Lower leg skin (tissue), 4 donors: ENCODE measurements at places on chromosomes 11 and 22.

- peak; percentile 68 for DNase-seq
These were observed 33.1 kb downstream of the TPBGL start for GRCh38 chr11:75273411-75274391.

DNA sequence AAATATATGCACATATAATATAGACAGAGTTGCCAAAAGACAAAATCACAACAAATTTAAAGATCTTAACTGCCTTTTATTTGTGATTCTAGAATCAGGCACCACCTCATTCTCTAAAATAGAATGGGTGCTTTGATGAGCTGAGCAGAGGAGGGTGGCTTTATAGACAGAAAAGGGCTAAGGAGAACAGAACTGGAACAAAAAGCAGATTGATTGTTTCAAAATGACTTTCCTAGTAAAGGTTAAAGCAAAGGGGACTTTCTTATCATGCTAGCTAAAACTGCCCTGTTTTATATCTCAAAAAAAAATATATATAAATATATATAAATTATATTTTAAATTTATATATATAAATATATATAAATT lies 287.6 kb downstream of the FAT3 start:
- no peak for DNase-seq

DNA sequence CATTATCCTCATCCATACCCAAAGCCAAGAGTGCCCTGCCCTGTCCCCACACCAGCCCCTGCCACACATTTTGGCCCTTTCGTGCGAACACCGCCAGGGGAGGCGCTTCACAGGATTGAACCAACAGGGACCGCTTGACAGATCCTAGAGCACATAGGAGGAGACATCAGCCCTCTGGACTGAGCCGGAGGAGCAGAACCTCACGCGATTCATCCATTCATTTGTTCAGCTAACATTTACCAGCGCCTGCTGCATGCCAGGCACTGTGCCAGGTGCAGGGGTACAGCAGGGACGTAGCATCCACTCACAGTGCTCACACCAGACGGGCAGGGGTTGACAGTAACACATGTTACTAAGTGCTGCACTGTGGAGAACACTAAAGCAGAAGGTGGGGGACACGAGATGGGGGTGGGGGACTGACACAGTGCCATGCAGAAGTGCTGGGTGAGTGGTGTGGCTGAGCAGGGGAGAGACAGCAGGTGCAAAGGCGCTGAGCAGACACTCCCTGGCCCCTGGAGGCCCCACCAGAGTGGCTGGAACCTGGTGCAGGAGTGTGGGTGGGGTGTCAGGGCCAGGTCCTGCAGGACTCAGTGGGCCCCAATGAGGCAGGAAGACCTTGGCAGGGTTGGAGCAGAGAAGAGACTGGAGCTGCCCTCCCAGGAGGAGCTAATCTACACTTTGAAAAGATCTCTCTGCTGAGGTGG lies 3.4 kb downstream of the GNAZ start:
- DNase-seq, result peak; percentile 81

GRCh38 chr11:42707541-42707940 lies 604.3 kb upstream of the API5 start:
- DNase-seq, result no peak

- DNase-seq, result no peak
These were observed 3.7 kb downstream of the SSTR3 start for GRCh38 chr22:37208401-37209139.

DNA sequence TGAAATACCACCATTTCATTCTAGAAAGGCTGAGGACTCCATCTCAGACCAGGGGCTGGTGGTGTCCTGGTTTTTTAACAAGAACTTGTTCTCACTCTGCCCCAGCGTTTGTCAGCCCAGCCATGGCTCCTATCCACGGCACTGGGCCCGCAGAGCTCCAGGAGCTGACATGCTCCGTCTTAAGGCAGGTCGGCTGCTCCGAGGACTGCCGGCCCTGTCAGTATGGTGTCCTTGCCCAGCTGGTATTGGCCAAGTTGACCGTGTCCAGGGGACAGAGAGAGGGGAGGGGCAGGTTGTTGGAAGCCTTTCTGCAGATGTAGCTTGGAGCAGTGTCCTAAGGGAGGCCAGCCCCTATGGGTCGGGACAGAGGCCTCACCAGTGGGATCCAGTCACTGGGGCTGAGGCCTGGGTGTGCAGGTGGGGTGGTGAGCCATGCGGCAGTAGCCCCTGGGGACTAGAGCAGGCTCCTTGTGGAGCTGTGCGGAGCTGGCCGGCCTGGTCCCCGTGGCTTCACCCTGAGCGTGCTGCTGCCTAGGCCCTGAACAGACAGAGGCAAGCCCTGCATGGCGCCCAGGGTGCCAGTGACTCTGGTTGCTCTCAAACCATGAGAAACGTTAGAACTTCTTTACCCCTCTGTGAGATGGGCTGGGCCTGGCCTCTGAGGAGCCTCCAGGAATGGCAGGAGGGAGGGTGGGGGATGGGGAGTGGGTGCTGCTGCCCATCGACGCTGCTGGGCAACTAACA lies 39.9 kb upstream of the KCNQ1OT1 start:
- no peak for DNase-seq

- DNase-seq, result no peak
These were observed 54.7 kb upstream of the PRDM11 start for GRCh38 chr11:45091563-45092403.

DNA sequence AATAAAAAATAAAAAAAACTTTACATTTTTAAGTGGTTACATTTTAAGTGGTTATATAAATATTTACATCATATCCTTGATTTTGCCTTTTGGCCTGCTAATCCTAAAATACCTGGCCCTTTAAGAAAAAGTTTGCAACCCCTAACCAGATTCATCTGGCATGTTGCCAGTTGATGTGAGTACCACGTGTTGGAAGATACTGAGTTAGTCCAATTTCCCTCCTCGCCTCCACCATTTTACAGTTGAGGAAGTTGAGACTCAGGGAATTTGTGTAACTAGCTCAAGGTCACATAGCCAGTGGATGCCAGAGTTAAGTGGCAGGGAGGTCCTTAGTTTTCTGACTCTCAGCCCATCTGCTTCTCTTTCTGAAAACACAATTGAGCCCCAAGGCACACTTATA lies 5.1 kb downstream of the ELF5 start:
- no peak for DNase-seq

GRCh38 chr11:10899121-10899830 lies 41.4 kb upstream of the ZBED5 start:
- peak; percentile 94 for DNase-seq

DNA sequence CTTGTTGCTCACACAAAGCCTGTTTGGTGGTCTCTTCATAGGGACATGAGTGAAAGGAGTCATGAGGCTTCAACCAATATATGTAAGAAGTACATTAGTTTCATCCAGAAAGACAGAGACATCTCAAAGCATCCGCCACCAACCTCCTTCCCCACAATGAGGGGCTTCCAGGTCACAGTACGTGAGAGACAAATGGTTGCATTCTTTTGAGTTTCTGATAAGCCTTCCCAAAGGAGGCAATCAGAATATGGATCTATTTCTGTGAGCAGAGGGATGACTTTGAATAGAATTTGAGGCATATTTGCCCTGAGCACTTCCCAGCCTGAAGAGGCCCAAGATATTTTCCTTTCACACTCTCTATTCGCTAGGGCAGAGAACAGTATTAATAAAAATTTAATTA lies 931.1 kb downstream of the FAM181B start:
- no peak for DNase-seq

- DNase-seq, result no peak
These were observed 261.1 kb downstream of the SBF2 start for GRCh38 chr11:10032935-10033334.

DNA sequence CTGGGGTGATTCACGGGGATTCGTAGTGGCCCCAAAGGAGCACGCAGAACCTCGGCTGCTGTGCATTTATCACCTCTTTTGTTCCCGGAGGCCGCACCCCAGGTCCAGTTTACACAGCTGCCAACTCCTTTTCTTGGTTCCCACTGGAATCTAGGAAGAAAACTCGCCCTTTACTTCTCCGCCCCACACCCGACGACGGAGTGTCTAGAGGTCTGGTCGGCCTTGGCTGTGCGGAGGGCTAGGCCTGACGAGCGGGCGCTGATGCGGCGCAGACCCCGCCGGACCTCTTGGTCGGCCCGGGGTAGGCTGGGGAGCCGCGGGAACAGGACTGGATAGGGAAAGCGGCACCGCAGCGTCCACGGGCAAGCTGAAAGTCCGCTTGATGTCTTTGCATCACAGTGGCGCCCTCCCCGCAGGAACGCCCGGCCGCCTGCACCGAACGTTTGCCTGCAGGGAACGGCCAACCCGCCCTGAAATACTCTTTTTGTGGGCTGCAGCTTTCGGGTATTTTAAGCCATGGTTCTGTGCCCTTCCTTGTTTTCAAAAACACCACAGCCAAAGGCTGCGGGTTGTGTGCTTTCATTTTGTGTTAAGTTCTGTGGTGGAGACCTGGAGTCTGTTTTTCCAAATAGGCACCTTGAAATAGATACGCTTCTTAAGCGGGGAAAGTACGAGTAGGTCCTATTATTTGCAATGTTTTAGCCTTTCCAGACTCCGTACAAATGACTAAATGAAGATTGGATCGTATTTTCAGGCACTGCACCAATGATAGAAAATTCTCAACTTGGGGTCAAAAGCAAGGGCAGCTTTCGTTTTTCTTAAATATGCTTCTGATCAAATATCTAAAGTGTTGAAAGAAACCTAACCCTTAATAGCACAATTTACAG lies 829 bp upstream of the ZBED5 start:
- peak; percentile 43 for DNase-seq

DNA sequence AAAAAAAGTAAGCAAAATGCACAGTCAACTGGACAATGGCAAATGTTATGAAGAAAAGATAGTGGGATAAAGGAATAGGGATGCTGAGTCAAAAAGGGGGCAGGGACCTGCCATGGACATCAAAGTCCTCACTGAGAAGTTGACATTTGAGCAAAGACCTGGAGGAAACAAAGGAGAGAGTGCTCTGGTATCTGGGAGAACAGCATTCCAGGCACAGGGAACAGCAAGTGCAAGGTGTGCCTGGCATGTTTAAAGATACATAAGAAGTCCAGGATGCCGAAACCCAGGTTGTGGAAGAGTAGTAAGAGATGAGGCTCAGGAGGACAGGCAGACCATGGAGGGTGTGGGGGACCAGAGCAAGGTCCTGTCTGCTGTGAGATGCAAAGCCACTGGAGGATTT lies 123.3 kb downstream of the RRAS2 start:
- DNase-seq, result no peak

GRCh38 chr11:113991718-113992458 lies 17.0 kb downstream of the HTR3A start:
- DNase-seq, result no peak

DNA sequence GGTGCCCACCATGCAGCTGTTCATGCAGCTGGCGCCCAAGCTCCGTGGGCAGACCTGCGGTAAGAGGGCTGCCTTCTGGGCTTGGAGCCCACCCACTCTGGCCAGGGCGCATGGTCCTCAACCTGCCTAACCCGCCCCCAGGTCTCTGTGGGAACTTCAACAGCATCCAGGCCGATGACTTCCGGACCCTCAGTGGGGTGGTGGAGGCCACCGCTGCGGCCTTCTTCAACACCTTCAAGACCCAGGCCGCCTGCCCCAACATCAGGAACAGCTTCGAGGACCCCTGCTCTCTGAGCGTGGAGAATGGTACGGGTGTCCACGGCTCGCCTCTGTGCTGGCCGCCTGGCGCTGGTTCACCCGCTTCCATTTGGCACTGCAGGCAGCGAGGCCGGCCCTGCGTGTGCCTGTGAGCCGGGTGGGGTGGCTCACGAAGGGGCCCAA lies 11.0 kb downstream of the MUC5AC start:
- DNase-seq, result no peak

DNA sequence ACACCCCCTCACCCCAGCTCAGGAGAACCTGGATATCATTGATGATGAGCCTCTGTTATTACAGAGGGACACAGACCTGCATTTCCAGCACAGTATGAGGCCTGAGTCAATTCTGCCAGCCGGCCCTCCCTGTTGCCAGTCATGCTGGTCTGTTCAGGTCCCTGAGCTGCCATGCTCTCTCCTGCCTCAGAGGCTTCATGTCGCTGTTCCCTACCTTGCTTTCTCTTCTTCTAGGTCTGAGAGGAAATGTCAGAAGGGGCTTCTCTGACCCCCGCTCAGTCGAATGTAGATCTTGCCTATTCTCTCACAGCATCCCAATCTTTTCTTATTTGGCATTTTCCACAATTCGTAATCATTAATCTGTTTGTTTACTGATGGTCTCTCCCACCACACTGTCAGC lies 21.8 kb upstream of the ABCC8 start:
- DNase-seq, result no peak

DNA sequence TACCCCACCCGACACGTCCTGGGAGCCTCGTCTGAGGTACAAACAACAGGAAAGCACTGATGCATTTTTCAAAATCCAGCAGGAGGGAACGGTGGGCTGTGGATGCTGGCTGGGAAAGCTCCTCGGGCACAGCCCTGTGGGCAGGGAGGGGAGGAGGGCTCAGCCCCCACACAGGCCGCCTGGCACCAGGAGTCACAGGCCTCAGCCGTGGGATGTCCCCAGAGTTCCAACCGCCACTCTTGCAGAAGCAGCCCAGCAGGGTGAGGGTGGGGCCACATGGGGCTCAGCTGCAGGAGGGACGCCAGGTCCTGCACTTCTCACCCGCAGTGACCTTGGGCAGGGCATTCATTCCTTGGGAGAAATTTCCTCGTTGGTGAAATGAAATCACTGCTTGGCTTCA lies 274.6 kb downstream of the BRD1 start:
- DNase-seq, result peak; percentile 32

DNA sequence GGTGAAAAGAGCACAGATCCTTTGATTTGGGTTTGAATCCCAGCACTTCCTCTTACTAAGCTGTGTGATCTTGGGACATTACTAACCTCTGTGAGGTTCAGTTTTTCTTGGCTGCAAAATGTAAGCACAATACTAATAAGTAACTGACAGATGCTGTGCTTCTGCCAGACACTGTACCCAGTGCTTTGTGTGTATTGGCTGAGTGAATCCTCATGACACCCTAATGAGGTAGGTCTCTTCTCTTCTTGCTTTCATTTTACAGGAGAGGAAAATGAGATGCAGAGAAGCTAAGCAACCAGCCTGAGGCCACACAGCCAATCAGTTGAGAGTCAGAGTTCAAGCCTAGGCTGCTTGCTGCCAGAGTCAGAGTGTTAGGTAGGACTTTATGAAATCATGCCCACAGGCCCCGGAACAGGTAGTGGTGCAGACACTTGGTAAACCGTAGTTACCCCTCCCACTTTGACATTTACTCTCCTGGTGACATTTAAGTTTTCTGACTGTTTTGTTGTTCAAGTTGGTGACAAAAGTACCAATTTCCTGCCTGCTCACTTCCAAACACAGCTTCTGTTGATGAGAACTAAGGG lies 21.2 kb downstream of the PTPRJ start:
- DNase-seq, result no peak

DNA sequence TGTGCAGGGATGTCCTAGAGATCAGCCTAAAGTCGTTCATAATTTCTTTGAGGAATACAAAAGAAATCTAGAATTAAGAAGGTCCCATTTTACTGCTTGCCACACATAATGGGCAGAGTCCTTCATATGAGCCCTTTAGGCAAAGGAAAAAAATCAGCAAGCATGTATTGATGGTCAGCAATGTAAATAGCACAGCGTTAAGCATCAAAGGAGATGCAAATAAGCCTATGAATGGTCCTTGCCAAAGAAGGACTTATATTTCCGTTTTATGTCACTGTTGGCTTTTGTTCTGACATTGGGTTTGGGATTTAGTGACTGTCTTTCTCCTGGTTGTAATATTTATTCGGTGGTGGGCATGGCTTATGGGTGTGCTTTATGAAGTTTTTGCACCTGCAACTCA lies 69.8 kb downstream of the CD44 start:
- no peak for DNase-seq
